ENCODE measurements at places on chromosomes 7 and 10. TPM values are rescaled to one million over a fixed set of nuclear protein-coding genes. Genes with fewer than 3 reads are reported as not detected.
A peak's percentile ranks its signal among the peaks of the same experiment; 100 is the strongest.

SEM1 gene
- total RNA-seq, result 23.6 TPM

GRCh38 chr10:22342421-22342820 lies 2.9 kb upstream of the SPAG6 start:
- H3K4me1 ChIP-seq, result no peaks in the 10 kb centered on the region
- DNase-seq, result no peak
- H3K27ac ChIP-seq, result no peak overlapping the region
- no peak overlapping the region for H3K4me3 ChIP-seq
- H3K27me3 ChIP-seq, result peaks cover 61% of the 10 kb centered on the region
- no peaks in the 10 kb centered on the region for H3K36me3 ChIP-seq

SHLD2 gene
- total RNA-seq, result 19.9 TPM

DNA sequence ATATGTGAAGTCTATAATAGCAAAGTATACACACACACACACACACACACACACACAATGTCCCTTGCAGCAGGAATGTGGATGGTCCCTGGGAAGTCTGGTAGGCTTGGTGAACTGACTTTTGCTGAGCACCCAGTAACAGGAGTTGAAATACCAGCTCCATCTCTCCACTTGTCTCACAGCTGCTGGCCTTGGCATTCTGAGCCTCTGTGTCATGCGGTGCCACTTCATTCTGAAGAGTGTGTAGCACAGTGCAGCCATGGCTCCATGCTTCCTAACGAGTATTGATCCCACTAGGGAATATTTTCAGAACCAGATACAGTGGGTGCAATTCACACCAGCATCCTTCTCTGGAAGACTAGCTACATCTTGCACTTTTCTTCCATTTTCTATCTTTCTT lies 192.4 kb downstream of the ADARB2 start:
- H3K36me3 ChIP-seq, result no peaks in the 10 kb centered on the region
- no peaks in the 10 kb centered on the region for H3K27me3 ChIP-seq
- no peak overlapping the region for H3K4me3 ChIP-seq
- DNase-seq, result no peak

CPEB3 gene
- total RNA-seq, result 0.18 TPM

DNA sequence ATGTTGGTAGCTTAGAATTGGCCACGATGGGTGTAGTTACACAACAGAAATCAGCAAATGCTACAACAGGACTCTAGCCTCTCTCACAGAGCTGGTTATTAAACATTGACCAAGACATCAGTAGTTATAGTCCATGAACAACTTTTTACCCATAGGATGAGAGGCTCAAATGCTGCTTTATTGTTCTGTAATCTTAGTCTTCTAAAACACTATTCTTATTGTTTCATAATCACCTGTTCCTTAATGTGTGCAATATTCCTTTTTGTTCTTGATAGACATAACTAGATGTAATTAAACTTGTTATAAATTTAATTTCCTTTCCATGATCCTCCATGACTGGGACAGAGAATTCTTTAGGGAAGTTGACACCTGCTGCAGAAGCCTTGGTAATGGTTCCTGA lies 356.9 kb downstream of the EXOC4 start:
- no peaks in the 10 kb centered on the region for H3K27me3 ChIP-seq
- H3K27ac ChIP-seq, result no peak overlapping the region
- DNase-seq, result no peak

DNA sequence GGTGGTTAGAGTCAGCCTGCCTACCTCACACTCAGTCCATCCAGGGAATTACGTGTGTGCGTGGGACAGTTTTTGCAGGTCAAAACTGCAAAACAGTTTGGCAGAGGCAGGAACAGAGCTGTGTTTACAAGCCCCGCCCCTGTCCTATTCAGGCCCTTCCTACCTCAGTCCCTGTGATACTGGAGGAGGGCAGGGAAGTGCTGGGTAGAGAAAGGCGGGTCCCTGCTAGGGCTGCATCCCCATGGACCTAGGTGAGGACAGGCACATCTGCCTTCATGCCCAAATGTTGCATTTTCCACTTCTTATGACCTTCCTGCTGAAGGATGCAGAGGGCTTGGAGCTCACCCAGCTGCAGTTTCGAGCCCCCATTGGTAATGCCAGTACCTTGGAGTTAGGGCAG lies 25.1 kb downstream of the SBDS start:
- no peak overlapping the region for H3K27ac ChIP-seq
- no peaks in the 10 kb centered on the region for H3K36me3 ChIP-seq
- DNase-seq, result no peak
- H3K27me3 ChIP-seq, result no peaks in the 10 kb centered on the region

- no peak overlapping the region for H3K4me3 ChIP-seq
- H3K36me3 ChIP-seq, result no peaks in the 10 kb centered on the region
- H3K4me1 ChIP-seq, result no peaks in the 10 kb centered on the region
- DNase-seq, result no peak
These were observed 77.5 kb upstream of the EEPD1 start for GRCh38 chr7:36075561-36075960.

GRCh38 chr10:84497978-84498377 lies 169.6 kb downstream of the CCSER2 start:
- no peaks in the 10 kb centered on the region for H3K36me3 ChIP-seq
- peaks cover 11% of the 10 kb centered on the region for H3K4me1 ChIP-seq
- H3K27ac ChIP-seq, result no peak overlapping the region
- no peak overlapping the region for H3K4me3 ChIP-seq
- H3K27me3 ChIP-seq, result no peaks in the 10 kb centered on the region
- no peak for DNase-seq

RPEL1 gene
- total RNA-seq, result under 0.01 TPM

GRCh38 chr10:6565588-6565987 lies 14.5 kb downstream of the PRKCQ start:
- H3K36me3 ChIP-seq, result no peaks in the 10 kb centered on the region
- H3K4me3 ChIP-seq, result no peak overlapping the region
- H3K27me3 ChIP-seq, result peaks cover 3% of the 10 kb centered on the region
- DNase-seq, result no peak
- H3K27ac ChIP-seq, result no peak overlapping the region

- H3K27ac ChIP-seq, result no peak overlapping the region
- DNase-seq, result no peak
- H3K27me3 ChIP-seq, result no peaks in the 10 kb centered on the region
- H3K4me1 ChIP-seq, result no peaks in the 10 kb centered on the region
- H3K36me3 ChIP-seq, result no peaks in the 10 kb centered on the region
These were observed 616.4 kb upstream of the GHITM start for GRCh38 chr10:83522881-83523386.

CTNNA3 gene
- total RNA-seq, result 0.83 TPM

- no peaks in the 10 kb centered on the region for H3K36me3 ChIP-seq
- H3K4me3 ChIP-seq, result no peak overlapping the region
These were observed 153.9 kb downstream of the DNAJC1 start for GRCh38 chr10:21849607-21850006.

DNA sequence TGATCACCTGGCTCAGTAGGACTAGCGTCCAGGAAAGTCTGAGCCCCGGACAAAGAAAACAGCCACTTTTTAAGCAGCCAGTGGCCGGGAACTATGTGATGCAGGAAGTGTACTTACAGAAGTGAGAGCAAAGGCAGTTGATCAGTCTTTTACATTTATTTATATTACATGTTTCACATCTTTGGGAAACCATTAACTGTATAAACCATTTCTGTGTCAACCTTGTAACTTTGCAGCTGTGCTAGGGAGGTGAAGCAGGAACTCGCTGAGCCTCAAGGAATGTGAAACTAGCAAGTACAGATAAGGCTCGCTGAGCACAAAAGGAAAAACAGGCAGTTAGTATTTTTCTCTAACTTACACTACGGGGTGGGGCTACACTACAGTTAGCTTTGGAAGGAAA lies 39.9 kb upstream of the HECW1 start:
- H3K27ac ChIP-seq, result no peak overlapping the region
- H3K36me3 ChIP-seq, result no peaks in the 10 kb centered on the region
- H3K27me3 ChIP-seq, result no peaks in the 10 kb centered on the region
- H3K4me1 ChIP-seq, result no peaks in the 10 kb centered on the region

- H3K4me3 ChIP-seq, result no peak overlapping the region
- no peaks in the 10 kb centered on the region for H3K27me3 ChIP-seq
- no peaks in the 10 kb centered on the region for H3K36me3 ChIP-seq
- H3K27ac ChIP-seq, result no peak overlapping the region
These were observed 165.8 kb upstream of the PRSS1 start for GRCh38 chr7:142583446-142583845.

- no peak overlapping the region for H3K4me3 ChIP-seq
- H3K4me1 ChIP-seq, result no peaks in the 10 kb centered on the region
- no peaks in the 10 kb centered on the region for H3K27me3 ChIP-seq
- no peak overlapping the region for H3K27ac ChIP-seq
- H3K36me3 ChIP-seq, result no peaks in the 10 kb centered on the region
- no peak for DNase-seq
These were observed 11.5 kb upstream of the SH2D4B start for GRCh38 chr10:80526218-80526617.

XRCC2 gene
- 5.6 TPM for total RNA-seq

CLDN12 gene
- 46.4 TPM for total RNA-seq

GRCh38 chr7:129940329-129940728 lies 12.4 kb downstream of the UBE2H start:
- no peak overlapping the region for H3K27ac ChIP-seq
- H3K4me1 ChIP-seq, result 0 out of 2 replicates have a peak, but pooled peaks cover 2% of the 10 kb centered on the region
- H3K27me3 ChIP-seq, result no peaks in the 10 kb centered on the region
- no peak for DNase-seq
- peaks cover 16% of the 10 kb centered on the region for H3K36me3 ChIP-seq

DNA sequence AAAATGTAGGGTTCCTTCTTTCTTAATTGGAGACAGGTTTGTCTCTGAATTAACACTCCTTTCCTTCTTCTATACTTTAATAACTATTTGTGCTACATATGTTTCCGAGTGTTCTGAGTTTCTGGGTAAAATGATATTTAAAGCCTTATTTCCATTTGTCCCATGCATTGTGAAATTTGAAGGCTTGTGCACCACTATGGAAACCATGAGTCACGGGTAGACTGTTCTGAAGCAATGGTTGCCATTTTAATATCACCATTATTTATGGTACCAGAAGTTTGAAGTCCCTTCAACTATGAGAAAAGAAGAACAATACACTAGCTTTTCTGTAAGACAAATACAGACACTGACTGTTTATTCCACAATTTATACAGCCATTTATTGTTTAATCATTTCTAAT lies 44.7 kb upstream of the ZEB1 start:
- H3K27me3 ChIP-seq, result no peaks in the 10 kb centered on the region
- H3K4me3 ChIP-seq, result no peak overlapping the region
- DNase-seq, result peak; percentile 42
- H3K36me3 ChIP-seq, result no peaks in the 10 kb centered on the region

GRCh38 chr10:98569853-98570252 lies 123.1 kb upstream of the HPS1 start:
- DNase-seq, result no peak
- H3K27ac ChIP-seq, result no peak overlapping the region
- no peaks in the 10 kb centered on the region for H3K4me1 ChIP-seq
- no peaks in the 10 kb centered on the region for H3K27me3 ChIP-seq
- H3K36me3 ChIP-seq, result no peaks in the 10 kb centered on the region

DNA sequence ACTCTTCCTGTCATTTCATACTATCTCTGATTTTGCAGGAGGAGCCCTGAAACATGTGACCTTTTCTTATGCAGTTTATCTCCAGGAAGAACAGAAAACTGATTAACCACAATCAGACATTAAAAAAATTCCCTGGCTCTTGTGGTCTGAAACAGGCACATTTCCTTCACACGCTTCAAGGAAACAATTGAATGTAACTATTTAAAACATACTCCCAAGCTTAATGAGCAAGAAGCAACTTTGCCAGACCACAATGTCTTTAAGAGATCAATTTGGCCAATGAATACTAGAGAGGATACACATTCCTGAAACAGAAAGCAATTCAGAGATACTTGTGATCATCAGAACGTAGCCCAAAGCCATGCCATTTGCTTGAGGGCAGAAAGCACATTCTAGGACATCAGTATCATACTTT lies 65.8 kb downstream of the PIP4K2A start:
- H3K4me1 ChIP-seq, result peaks cover 15% of the 10 kb centered on the region
- no peaks in the 10 kb centered on the region for H3K36me3 ChIP-seq
- H3K27me3 ChIP-seq, result no peaks in the 10 kb centered on the region
- H3K27ac ChIP-seq, result no peak overlapping the region
- DNase-seq, result peak; percentile 46

DNA sequence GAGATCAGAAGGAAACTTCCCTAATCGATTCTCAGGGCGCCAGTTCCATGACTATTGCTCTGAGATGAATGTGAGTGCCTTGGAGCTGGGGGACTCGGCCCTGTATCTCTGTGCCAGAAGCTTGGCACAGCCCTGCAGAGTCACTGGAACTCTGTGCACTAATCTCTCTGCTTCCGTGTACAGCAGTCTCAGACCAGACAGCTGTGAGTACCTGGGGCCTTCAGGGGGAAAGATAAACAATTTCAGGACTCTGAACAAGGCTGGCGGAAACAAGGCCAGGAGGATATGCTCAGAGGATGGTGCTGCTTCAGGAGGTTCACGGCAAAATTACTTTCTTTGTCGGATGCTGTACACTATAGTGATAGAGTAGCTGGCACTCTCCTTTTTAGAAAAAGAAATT lies 131.7 kb upstream of the PRSS58 start:
- H3K27me3 ChIP-seq, result no peaks in the 10 kb centered on the region
- H3K36me3 ChIP-seq, result no peaks in the 10 kb centered on the region
- DNase-seq, result peak; percentile 49
- H3K4me3 ChIP-seq, result no peak overlapping the region
- H3K27ac ChIP-seq, result no peak overlapping the region

PBLD gene
- total RNA-seq, result 5.7 TPM

LEP gene
- not detected for total RNA-seq

DNA sequence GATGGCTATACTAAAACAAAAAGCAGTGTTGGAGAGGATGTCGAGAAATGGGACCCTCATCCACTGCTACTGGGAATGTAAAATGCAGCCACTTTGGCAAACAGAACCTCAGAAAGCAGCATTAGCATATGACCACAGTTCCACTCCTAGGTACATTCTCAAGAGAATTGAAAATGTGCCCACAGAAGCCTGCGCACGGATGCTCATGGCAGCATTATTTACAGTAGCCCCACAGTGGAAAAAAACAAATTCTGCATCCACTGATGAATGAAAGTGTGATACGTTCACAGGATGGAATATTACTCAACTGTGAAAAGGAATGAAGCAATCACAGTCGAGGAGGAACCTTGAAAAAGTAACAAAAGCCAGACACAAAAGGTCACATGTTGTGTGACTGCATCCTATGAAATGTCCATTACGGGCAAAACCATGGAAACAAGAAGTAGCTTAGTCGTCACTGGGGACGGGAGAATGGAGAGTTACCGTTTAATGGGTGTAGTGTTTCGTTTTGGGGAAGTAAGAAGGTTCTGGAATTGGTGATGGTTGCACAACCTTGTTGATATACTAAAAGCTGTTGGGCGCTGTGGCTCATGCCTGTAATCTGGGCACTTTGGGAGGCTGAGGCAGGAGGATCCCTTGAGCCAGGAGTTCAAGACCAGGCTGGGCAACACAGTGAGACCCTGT lies 2.5 kb upstream of the UPK3B start:
- DNase-seq, result no peak
- H3K27ac ChIP-seq, result no peak overlapping the region
- H3K27me3 ChIP-seq, result no peaks in the 10 kb centered on the region
- H3K36me3 ChIP-seq, result peaks cover 14% of the 10 kb centered on the region

- no peak for DNase-seq
- H3K27ac ChIP-seq, result no peak overlapping the region
- no peaks in the 10 kb centered on the region for H3K27me3 ChIP-seq
- H3K4me1 ChIP-seq, result peaks cover 7% of the 10 kb centered on the region
- H3K4me3 ChIP-seq, result no peak overlapping the region
- H3K36me3 ChIP-seq, result no peaks in the 10 kb centered on the region
These were observed 49.8 kb downstream of the FHIP2A start for GRCh38 chr10:114871379-114871778.

GRCh38 chr10:14554091-14554490 lies 220.6 kb downstream of the FAM107B start:
- no peak for DNase-seq
- peaks cover 4% of the 10 kb centered on the region for H3K36me3 ChIP-seq
- H3K4me1 ChIP-seq, result peaks cover 34% of the 10 kb centered on the region

- peaks cover 7% of the 10 kb centered on the region for H3K4me1 ChIP-seq
- H3K4me3 ChIP-seq, result no peak overlapping the region
- no peaks in the 10 kb centered on the region for H3K36me3 ChIP-seq
These were observed 294.3 kb downstream of the BBS9 start for GRCh38 chr7:33423646-33424020.

Measured in IMR-90 (cell line).